ENCODE measurements at places on chromosomes 16 and 17.

- DNase-seq = no peak
Measured at GRCh38 chr16:4393240-4393600, 21.6 kb downstream of the VASN start.

DNA sequence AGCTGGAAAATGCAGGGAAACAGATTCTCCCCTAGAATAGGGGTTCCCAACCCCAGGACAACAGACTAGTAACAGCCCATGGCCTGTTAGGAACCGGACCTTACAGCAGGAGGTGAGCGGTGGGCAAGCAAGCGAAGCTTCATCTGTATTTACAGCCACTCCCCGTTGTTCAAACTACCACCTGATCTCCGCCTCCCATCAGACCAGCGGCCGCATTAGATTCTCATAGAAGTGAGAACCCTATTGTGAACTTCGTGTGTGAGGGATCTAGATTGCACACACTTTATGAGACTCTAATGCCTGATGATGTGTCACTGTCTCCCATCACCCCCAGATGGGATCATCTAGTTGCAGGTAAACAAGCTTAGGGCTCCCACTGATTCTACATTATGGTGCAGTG, 3.5 kb downstream of the CD300LB start:
- no peak for DNase-seq

GRCh38 chr16:84228256-84228838, 11.5 kb downstream of the KCNG4 start:
- DNase-seq = no peak

GRCh38 chr17:31580706-31581490, 189.4 kb downstream of the RAB11FIP4 start:
- peak; percentile 22 for DNase-seq

DNA sequence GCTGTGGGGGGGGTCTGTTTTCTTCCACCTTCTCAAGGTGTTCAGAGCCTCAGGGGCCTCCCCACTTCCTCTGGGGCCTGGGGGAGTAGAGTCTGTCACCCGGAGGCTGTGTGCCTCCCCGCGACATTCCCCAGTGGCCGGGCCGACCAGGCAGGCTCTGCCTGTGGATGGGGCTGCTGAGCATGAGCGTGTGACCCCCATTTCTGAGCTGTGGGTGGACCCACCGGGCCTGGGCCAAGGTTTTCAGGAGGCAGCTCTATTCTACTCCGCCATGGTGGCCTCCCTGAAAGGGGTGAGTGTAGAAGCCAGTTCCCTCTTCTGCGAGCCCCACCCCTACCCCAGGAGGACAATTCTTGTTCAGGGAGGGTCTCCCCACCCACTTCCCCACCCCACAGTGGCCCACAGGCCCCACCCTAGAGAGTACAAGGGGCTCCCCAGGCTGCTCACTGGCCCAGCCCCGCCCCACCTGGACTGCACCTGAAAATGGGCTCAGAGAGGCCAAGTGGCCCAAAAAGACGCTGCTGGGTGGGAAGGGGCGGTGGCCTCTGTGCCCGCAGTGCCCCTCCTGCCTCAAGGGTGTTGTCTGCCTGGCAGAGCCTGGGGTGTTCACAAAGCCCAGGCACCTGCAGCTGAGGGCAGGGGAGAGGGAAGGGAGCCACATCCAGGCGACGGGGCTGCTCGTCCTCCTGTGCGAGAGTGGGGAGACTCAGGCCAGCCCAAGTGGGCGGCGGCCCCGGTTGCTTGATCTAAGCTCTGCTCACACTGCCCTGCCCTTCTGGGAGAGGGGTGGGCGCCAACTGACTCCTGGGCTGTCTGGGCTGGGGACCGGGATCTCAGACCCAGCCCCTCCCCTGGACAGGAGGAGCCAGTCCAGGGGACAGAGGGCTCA, 1.3 kb downstream of the MSLN start:
- no peak for DNase-seq

DNA sequence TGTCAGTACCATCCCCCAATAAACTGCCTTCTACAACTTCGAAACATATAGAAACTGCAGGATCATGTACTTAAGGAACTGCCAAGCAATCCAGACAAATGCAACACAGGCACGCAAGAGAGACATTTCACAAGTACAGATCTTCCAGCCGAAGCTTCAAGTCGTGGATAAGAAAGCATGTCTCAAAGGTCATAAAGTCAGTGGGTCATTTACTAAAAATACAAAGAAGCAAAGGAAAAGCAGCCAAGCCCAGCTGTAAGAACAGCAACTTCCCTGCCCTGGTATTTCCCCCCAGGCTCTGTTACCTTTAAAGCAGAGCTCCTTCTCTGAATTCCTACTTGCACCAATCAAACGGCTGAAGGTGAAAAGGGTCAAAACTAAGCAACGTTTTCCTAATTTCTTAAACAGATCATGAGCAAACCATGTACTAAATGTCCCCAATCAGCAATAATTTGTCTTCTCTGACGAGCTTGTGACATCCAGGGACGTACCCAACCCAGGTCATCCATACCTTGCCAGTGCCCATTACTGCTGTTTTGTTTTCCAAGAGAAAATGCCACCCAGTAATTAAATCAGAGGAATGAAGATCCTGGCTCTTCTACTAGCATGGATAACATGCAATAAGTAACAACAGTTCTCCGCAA, 1.7 kb downstream of the AKTIP start:
- no peak for DNase-seq

DNA sequence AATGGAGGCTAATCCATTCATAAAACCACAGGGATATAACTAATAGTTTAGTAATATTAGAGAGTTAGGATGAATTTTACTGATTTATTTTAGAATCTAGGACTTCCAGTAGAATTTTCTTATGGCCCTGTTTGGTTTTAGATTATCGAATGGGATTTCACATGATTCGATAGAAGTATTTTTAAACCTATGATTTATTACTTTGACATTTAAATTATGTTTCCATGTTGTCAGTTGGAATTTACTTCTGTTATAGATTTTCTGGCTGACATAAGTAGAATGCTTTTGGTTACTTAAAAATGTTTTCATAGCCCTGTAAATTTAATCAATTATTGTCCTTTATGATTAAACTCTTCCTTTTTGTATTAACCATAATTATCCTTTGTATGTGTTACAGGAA, 158.8 kb downstream of the CHD9 start:
- DNase-seq = no peak

GRCh38 chr17:78661093-78661770, 84.0 kb upstream of the DNAH17 start:
- DNase-seq = no peak

DNA sequence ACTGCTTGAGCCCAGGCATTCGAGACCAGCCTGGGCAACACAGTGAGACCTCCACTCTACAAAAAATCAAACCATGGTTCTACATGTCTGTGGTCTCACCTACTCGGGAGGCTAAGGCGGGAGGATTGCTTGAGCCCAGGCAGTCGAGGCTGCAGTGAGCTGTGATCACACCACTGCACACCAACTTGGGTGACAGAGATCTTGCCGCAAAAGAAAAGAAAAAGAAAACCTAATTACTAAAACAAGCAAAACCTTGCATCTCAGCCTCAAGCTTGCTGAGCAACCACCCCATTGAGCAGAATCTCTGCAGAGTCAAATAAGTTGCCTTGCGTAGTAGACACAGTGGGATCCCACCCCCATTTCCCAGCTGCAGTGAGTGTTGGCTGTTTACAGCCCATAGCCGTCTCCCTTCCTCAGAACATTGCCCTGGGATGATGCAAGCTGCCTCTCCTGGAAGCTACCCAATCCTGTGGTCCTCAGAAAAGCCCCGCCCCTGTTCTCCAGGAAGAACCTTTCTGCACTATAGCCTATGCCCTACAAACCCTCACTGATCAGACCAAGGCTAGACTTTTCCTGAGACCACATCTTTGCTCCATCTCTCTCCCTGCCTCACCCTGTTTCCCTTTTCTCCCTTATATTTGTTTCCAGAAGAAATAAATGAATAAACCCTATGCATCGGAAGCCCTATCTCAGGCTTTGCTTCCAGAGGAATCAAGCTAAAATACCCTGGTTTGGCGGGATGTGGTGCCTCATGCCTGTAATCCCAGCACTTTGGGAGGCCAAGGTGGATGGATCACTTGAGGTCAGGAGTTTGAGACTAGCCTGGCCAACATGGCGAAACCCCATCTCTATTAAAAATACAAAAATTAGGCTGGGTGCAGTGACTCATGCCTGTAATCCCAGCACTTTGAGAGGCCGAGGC, 16.7 kb upstream of the ERN2 start:
- no peak for DNase-seq

DNA sequence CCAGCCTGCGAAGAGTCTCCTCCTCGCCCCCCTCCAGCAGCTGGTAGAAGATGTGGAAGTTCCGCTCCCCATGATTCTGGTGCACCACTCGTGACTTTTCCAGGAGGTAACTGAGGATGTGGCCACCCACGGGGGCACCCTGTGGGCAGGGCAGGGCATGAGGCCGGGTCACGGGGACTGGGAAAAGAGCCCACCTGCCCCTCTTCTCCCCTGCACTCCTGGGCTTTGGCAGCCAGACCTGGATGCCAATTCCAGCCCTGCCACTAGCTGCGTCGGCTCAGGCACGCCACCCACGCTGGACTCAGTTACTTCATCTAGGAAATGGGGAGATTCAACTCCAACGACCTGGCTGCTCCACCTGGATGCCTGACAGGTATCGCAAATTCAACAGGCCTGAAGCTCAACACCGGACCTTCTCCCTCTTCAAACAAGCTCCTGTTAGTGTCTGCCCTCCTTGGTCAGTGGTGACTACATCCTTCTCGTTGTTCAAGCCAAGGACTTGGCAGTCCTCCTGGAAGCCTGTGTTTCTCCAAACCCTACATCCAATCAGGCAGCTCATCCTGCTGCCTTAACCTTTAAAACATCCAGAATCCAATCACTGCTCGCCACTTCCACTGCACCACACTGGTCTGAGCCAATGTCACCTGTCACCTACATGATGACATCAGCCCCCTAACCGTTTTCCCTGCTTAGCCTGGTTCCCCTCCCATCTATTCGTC, 11.6 kb downstream of the MYO1C start:
- DNase-seq = no peak

- DNase-seq = no peak
Measured at GRCh38 chr17:80969030-80969673, 22.5 kb upstream of the CHMP6 start.

DNA sequence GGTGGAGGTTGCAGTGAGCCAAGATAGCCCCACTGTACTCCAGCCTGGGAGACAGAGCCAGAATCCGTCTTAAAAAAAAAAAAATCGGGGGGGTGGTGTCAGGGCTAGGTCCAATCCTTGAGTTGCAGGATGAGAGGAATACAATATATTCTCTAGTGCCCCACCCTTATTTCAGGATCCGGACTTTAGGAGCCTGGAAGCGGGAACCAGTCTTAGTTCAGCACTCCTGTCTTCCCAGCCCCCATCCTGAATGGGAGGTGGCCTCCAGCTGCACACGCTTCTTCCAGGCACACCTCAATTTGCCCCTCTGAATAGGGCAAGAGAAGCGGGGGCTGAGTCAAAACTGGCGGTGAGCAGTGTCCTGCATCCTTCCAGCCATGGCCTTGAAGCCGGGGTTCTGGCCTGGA, 1.6 kb downstream of the FHOD1 start:
- no peak for DNase-seq

GRCh38 chr16:19177111-19177739, 9.2 kb downstream of the SYT17 start:
- no peak for DNase-seq

DNA sequence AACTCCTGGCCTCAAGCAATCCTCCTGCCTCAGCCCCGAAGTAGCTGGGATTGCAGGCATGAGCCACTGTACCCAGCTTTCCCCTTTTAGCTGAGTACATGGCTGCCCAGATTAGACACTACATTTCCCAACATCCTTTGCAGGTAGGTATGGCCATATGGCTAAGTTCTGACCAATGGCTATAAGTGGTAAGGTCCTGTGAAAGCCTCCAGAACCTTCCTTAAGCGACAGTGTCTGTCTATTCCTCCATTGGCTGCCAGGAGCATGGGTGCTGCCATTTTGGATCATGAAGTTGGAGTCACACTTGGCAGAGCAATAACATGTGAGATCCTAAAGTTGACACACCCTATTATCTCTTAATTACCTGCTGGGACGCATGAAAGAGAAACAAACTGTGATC, 24.4 kb upstream of the CRHR1 start:
- no peak for DNase-seq

- no peak for DNase-seq
Measured at GRCh38 chr16:89039756-89040155, 53.9 kb upstream of the ACSF3 start.

- DNase-seq = no peak
Measured at GRCh38 chr16:4752351-4753100, 14.4 kb downstream of the ZNF500 start.

GRCh38 chr17:70074956-70075355, at the start of gene KCNJ16:
Gene KCNJ16, plus strand, starts transcription at chr17:70075225. Its CDS starts 56,863 bp downstream, at chr17:70132088.
- DNase-seq = no peak
